Head of caudate nucleus (tissue), 42 donors: ENCODE measurements at places on chromosomes 3 and 15.

- no peak for DNase-seq
Observed at GRCh38 chr3:177294221-177294620, 96.9 kb upstream of the TBL1XR1 start.

DNA sequence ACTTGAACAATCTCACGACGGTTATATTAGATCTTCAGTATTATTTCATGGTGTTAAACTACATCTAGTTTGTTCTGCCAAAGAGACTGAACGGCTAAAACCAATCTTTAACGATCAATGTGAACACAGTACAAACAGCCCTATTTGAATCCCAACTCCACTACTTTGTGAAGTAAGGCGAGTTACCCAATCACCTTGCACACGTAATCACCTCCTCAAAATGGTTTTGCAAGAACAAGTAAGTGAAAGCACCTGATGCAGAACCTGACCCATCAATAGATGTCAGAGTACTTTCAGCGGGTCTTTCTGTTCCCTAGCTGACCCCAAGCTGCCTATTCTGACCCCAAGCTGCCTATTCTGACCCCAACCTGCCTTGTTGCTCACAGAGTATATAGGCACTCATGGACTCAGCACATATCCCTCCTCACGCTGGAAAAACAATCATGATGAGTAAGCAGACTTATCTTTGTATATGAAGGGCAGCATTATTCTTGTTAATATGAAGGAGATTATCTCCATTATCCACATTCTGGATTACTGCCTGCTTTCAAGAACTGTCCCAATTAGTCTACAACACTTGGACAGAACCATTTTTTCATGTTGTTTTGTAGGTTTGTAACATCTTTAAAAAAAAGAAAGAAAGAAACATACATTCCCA lies 3.7 kb downstream of the KPNA1 start:
- DNase-seq = no peak

- no peak for DNase-seq
Observed at GRCh38 chr3:14234251-14235002, 55.8 kb downstream of the LSM3 start.

GRCh38 chr15:73601451-73602445 lies 31.4 kb downstream of the NPTN start:
- DNase-seq = peak; percentile 61

DNA sequence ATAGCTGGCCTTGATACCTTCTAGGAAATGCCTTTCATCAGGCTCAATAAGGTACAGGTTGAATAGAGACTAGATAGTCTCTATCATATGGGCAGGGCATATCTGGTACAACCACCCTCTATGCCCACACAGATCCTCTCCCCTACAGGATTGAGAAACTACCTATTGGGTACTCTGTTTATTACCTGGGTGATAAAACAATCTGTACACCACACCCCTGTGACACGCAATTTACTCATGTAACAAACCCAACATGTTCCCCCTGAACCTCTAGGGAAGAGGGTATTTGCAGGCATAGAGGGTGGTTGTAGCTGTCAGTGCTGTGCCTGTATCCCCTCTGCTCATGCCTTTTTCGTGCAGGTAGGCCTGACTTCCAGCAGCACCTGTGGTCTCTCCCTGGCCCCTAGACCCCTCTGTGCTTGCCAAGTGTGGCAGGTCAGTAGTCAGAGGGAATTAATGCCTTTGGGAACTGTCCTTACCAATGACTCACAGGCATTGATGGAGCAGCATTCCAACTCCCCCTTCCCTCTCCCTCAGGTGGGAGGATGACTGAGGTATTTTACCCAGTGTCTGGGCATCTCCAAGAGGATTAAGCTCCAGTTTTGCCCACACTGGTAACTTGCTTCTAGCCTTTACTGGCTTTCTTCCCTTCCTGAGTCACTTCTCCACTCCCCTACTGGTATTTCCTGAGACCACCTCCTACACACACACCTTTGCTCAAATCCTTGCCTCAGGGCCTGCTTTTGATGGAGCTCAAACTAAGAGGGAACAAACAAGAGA lies 18.3 kb downstream of the CLSTN2 start:
- no peak for DNase-seq

GRCh38 chr3:168223085-168223484 lies 127.4 kb upstream of the GOLIM4 start:
- no peak for DNase-seq

GRCh38 chr3:72586694-72587093 lies 261.6 kb downstream of the SHQ1 start:
- DNase-seq = no peak

- DNase-seq = peak; percentile 59
Observed at GRCh38 chr15:92624401-92624991, 31.1 kb downstream of the FAM174B start.

DNA sequence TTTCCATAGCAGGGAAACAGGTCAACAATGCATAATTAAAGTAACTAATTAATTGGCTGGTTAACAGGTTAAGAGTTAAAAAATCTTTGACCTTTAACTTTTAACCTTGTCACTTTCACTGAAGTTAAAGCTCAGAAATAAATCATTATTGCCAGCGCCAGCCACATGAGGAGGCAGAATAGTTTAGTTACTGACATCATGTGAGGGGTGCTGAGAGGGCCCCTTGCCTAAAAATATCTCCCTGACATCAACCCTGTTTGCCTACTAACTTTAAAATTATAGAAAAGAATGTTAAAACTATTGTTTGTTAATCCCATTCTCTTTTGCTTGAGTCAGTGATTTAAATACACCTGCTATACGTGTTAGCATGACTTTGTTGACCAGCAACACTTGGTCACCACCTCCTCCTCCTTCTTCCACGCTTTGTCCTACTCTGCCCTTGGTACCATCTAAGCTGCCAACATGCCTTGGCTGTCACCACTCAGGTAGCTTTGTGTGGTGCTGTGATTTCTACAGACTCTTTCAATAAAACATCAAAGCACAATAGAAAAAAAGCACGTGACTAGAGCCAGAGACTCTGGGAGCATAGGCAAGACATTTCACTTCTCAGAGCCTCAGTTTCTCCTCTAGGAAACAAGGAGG lies 2.7 kb downstream of the FBXO40 start:
- DNase-seq = no peak

DNA sequence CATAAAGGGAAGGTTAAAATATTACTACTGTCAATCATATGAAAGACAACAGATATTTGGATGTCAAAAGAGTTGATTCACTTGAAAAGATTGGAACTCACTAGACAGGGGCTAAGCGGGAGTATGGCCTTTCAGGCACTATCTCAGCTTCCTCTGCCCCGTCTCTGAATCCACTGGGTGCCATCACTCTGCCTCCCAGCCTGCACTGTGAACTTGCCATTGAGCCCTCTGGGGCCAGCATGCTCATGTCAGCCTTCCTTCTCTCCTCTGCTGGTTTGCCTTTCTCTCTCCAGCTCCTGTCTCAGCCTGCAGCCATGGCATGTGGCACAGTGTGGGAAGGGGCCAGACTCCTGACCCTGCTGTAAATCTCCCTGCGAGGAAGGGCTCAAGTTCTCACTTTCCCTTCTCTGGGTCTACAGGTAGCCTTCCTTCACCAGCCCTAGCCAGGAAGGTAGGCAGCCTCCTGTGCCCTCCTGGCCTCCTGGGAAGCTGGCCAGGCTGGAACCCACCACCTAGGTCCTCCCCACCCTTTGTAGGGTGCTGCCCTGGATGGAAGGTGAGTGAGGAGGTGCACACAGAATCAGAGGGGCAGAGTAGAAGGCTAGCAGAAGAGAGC lies 54.0 kb upstream of the SLCO2A1 start:
- no peak for DNase-seq

- DNase-seq = no peak
Observed at GRCh38 chr3:87997966-87998365, 60.8 kb downstream of the CGGBP1 start.

DNA sequence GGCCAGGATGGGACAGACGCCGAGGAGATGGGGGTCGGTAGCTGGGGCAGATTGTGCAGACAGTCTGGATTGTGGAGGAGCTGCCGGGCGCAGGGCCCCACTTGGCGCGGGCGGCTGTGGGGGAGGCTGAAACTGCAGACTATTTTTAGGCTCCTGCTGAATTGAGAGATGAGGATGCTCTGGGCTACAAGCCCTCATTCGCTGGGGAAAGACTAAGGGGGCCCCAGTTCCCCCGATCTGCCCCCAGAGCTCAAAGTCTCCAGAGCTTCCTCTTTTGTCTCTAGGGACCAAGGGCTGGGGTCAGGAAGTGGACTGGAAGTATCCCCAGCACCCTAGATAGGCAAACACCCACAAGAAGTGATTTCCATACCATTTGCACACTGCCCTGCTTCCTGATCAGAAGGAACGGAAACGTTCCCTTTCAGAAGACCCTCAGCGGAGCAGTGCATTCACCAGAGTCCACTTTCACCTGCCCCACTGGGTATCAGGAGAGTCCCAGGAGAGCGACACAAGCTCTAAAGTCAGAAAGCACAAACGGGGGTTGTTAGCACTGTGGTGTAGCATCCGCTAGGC lies 29.7 kb downstream of the SEMA7A start:
- DNase-seq = peak; percentile 79
